ENCODE measurements at places on chromosomes 1 and 21. TPM values are rescaled to one million over a fixed set of nuclear protein-coding genes. Genes with fewer than 3 reads are reported as not detected.

TFAP2E gene
- total RNA-seq: 0.58 TPM

DESI2 gene
- total RNA-seq: 24.5 TPM

MACO1 gene
- 15.7 TPM for total RNA-seq

KCNN3 gene
- total RNA-seq: 0.18 TPM

ADAR gene
- 310 TPM for total RNA-seq

COL9A2 gene
- 2.5 TPM for total RNA-seq

GRCh38 chr1:10530281-10530740 lies 55.6 kb downstream of the PEX14 start:
- H3K27ac ChIP-seq: no peak overlapping the region
- H3K4me1 ChIP-seq: peaks cover 18% of the 10 kb centered on the region
- H3K27me3 ChIP-seq: no peaks in the 10 kb centered on the region
- DNase-seq: peak; percentile 20
- H3K36me3 ChIP-seq: no peaks in the 10 kb centered on the region

DNA sequence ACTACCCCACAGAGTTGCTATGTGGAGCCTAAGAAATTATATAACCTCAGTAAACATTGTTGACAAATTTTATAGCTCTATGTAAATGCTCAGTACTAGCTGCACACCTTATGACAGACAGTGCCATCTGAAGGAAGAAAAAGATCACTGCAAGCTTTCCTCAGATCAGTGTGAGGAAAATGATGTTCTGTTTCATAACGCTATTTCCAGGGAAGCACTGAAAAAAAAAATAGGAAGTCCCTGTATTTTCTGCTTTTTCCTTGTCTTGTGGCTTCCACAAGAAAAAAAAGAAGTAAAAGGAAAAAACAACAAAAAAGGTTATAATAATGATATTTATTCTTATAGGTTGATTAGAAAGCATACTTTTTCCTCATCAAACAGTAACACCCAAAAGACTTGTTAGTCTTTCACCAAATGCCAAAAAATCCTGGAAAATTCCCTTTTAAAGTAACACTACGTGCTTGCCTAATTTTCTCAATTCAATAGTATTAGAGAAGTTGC lies 23.2 kb downstream of the LYST start:
- no peak overlapping the region for H3K4me3 ChIP-seq
- no peak overlapping the region for H3K27ac ChIP-seq
- no peak for DNase-seq
- peaks cover 45% of the 10 kb centered on the region for H3K4me1 ChIP-seq

- DNase-seq: no peak
- H3K4me1 ChIP-seq: no peaks in the 10 kb centered on the region
- no peak overlapping the region for H3K27ac ChIP-seq
- peaks cover 36% of the 10 kb centered on the region for H3K27me3 ChIP-seq
Measured at GRCh38 chr1:231172411-231172810, 10.6 kb downstream of the TRIM67 start.

DNA sequence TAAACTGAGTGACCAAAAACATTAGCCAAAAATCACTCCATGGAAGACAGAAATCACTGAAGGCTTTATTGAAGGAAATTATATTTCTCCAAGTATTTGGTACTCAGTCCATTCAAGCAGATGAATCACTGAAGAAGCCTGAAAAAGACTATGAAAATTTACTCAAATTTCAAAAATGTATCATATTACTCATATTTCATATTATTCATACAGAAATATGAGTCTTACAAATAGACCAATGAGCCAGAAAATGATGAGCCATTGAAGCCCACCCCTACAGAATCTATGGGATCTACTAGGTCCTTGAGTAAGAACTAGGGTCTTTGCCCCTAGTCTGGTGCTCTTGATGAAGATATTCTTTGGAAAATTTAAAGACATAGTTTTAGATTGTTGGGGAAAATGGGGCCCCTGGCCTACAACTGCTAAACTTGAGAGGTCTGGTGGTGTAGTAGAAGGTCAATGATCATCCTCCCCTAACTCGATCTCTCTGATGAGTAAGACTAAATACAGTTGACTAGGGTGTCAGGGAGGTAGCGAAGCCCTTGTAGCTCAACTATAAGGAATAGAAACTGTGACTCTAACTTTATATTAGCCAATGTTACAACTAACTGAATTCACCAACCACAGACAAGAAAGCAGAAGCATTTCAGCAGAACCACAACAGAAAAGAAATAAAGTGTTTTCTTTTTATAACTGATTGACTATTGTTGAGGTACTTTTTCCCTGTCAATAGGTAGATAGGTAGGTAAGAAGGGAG lies 81.0 kb downstream of the NOTCH2 start:
- H3K4me1 ChIP-seq: peaks cover 26% of the 10 kb centered on the region
- H3K27me3 ChIP-seq: no peaks in the 10 kb centered on the region
- H3K4me3 ChIP-seq: no peak overlapping the region
- no peak for DNase-seq

DNA sequence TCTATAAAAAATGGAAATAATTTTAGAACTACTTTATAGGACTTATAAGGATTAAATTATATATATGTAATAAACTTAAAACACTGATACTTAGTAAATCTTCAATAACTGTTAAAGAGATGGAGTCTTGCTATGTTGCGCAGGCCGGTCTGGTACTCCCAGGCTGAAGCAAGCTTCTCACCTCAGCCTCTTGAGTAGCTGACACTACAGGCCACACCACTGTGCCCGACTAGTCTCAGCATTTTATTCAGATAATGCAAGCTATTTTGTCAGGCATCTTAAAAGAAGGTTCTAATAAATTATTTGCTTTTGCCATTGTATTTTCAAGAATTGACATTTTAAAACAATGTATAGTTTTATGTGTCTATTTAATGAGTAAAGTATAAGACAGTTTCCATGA lies 20.8 kb downstream of the CNST start:
- H3K36me3 ChIP-seq: peaks cover 32% of the 10 kb centered on the region
- no peak overlapping the region for H3K27ac ChIP-seq

GRCh38 chr1:89822109-89822962 lies 1.5 kb downstream of the LRRC8D start:
- H3K27ac ChIP-seq: peak overlapping the region; percentile 69
- H3K27me3 ChIP-seq: no peaks in the 10 kb centered on the region
- DNase-seq: no peak
- peaks cover 6% of the 10 kb centered on the region for H3K36me3 ChIP-seq

- peak; percentile 40 for DNase-seq
- peaks cover 32% of the 10 kb centered on the region for H3K36me3 ChIP-seq
- no peaks in the 10 kb centered on the region for H3K27me3 ChIP-seq
- H3K4me1 ChIP-seq: peaks cover 36% of the 10 kb centered on the region
- H3K27ac ChIP-seq: peak overlapping the region; percentile 90
Measured at GRCh38 chr1:161166669-161167548, 683 bp downstream of the PPOX start.

DNA sequence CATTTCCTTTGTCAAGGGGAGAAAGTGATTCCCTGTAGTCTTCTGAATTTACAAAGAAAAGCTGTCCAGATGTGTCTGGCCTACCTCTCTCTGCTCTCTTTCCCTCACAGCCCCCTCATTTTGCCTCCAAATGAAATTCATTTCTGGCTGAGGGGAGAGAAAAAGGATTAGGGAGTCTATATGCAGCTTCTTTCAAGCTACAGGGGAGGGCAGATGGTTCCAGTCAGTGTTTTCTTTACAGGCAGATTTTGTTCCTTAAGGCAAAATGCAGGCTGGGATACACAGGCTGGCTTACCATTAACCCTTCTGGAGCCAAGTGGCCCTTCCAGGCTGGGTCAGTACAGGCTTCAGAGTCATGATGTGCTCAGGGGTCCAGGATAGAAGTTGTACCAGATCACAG lies 198.1 kb upstream of the USP24 start:
- H3K4me1 ChIP-seq: no peaks in the 10 kb centered on the region
- no peaks in the 10 kb centered on the region for H3K36me3 ChIP-seq
- peaks cover 14% of the 10 kb centered on the region for H3K27me3 ChIP-seq
- H3K4me3 ChIP-seq: no peak overlapping the region

DNA sequence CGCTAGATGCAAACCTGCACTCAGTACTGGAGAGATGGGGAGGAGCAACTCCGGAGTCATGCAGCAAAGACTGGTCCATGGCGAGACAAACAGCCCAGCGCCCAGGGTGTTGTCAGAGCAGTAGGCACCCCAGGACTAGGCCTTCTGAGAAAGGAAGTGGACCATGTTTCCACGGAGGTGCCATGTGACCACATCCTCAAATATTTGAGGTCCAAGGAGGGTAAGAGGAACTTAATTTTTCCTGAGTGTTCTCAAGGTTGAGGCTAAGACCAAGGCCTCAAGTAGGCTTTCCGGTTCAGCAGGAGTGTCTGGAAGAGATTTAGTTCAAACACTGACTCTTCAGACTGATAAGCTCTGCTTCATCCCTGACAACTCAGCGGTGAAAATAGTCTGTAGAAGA lies 186.2 kb downstream of the RHOU start:
- H3K36me3 ChIP-seq: no peaks in the 10 kb centered on the region
- no peaks in the 10 kb centered on the region for H3K4me1 ChIP-seq
- H3K27me3 ChIP-seq: peaks cover 2% of the 10 kb centered on the region
- H3K27ac ChIP-seq: no peak overlapping the region
- H3K4me3 ChIP-seq: no peak overlapping the region

- no peaks in the 10 kb centered on the region for H3K27me3 ChIP-seq
- no peak for DNase-seq
- H3K4me1 ChIP-seq: peaks cover 13% of the 10 kb centered on the region
- H3K27ac ChIP-seq: no peak overlapping the region
Measured at GRCh38 chr1:246450611-246451251, 56.3 kb downstream of the SMYD3 start.
